ENCODE measurements at places on chromosomes 5 and 9.

DNA sequence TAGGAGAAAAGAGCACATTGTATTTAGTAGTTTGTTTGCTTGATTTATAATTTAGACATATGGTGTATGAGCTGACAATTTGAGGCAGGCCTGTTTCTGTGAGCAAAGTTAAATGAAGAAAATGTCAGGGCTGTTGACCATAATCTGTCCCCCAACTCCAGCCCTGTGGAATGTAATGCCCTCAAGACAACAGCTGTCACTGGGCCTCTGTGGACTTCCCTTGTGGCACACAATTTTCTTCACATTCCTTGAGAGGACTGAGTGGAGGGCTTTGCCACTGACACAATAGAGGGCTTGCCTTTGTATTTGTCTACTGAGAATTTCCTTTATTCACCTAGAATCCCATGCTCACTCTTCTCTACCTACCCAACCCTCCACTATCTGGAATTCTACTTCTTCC is 141.2 kb upstream of the CD180 start:
- DNase-seq: no peak

GRCh38 chr5:74685979-74686631 is 1.1 kb downstream of the HEXB start:
- DNase-seq: no peak

- no peak for DNase-seq
Observed at GRCh38 chr5:40560474-40561110, 119.1 kb upstream of the PTGER4 start.

DNA sequence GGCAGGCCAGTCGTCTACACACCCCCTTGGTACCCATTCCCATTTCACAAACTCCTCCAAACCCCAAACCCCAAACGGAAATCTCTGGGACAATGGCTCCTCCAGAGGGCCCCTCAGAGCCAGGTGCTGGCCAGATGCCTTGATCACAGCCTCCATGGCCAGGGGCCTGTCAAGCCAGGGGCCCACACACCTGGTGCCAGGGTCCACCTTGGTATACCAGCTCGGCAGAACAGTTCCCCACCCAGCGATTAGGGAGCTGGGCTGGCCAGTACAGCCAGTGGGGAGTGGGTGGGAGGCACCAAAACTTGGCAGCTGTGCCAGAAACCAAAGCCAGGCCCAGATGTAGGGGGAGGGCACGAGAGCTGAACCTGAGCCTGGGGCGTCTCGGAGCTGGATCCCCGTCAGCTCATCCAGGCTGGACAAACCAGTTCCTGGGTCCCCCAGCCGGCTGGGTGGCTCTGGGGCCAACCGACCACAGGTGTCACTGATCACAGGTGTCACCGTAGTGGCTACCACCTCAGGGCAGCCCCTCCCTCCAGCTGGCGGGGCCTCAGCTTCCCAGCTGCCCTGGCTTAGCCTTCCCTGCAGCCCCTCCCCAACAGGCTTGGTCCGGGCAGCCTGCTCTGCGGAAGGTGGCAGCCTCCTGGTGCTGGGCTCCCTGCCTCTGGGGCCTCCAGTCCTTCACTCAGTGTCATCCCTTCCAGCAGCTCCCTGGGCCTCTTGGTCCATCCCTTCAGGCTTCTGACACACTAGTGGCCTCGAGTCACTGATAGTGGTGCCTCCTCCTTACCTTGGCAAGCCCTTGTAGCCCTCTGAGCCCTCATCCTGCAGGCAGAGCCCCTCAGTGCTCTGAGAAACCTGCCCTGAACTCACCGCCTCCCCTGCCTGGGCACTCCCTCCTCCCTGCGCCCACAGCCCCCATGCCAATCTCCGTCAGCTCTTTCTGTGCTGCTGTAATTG is 6.6 kb upstream of the RMND5B start:
- no peak for DNase-seq

GRCh38 chr9:113668061-113668460 is 204.5 kb downstream of the RGS3 start:
- DNase-seq: no peak

- no peak for DNase-seq
Observed at GRCh38 chr5:146877783-146878475, 628 bp downstream of the PPP2R2B start.

- DNase-seq: no peak
Observed at GRCh38 chr5:135444360-135444759, 2.8 kb downstream of the DCANP1 start.

Data from NCI-H2081 treated with DMSO at 0.1 percent for 48 hours (cell line).